Neural progenitor cell (in vitro differentiated cells): ENCODE measurements at places on chromosomes 13 and 19. TPM values are rescaled to one million over a fixed set of nuclear protein-coding genes. Genes with fewer than 3 reads are reported as not detected.

GRCh38 chr13:113447596-113447995 lies 5.7 kb downstream of the ADPRHL1 start:
- no peak overlapping the region for H3K27ac ChIP-seq
- H3K4me1 ChIP-seq = no peaks in the 10 kb centered on the region
- H3K27me3 ChIP-seq = no peaks in the 10 kb centered on the region
- DNase-seq = no peak
- no peak overlapping the region for H3K4me3 ChIP-seq
- no peaks in the 10 kb centered on the region for H3K36me3 ChIP-seq

- no peaks in the 10 kb centered on the region for H3K27me3 ChIP-seq
- H3K36me3 ChIP-seq = no peaks in the 10 kb centered on the region
- H3K27ac ChIP-seq = no peak overlapping the region
- no peak for DNase-seq
Measured at GRCh38 chr13:95204231-95204765, 97.0 kb downstream of the ABCC4 start.

DNA sequence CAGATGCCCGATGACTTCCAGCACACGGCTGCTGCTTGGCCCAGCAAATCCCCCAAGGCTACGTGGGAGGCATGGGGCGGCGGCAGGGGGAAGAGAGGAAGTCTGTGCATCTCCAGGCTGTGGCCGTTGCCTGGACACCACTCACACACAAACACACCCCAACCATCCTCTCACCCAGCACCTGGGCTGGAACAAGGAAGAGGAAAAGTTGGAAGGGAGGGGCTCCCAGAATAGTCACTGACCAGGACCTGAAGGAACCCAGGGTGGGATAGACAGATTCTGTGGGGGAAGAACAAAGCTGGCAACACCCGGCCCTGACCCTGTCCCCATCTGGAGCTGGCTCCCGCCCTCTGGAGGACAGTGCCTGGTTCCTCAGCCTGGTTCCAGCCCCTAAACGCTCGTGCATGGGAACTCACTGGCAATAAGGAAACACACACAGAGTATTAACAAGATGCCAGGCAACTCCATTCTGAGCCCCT lies 11.2 kb downstream of the PPP6R1 start:
- no peak for DNase-seq
- no peak overlapping the region for H3K4me3 ChIP-seq
- no peaks in the 10 kb centered on the region for H3K36me3 ChIP-seq
- H3K4me1 ChIP-seq = no peaks in the 10 kb centered on the region

DNA sequence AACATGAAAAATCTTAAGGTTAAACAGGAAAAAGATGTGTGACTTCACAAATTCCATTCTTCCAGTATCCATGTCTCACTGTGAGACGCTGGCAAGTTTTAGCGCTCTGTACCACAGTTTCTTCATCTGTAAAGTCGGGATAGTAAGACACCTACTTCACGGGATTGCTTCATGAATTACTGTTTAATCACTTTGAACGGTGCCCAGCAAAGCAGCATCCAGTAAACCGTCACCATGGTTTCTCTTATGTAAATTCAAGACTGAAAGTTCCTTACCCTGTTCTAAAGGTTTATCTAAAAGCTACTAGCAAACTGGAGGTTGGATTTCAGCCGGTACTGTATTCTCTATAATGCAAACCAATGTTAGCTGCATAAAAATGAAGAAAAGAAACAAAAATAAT lies 53.5 kb downstream of the KATNAL1 start:
- H3K36me3 ChIP-seq = peaks cover 6% of the 10 kb centered on the region
- DNase-seq = no peak
- no peaks in the 10 kb centered on the region for H3K27me3 ChIP-seq
- H3K27ac ChIP-seq = no peak overlapping the region
- H3K4me3 ChIP-seq = no peak overlapping the region

- H3K4me3 ChIP-seq = no peak overlapping the region
- H3K36me3 ChIP-seq = no peaks in the 10 kb centered on the region
- no peaks in the 10 kb centered on the region for H3K4me1 ChIP-seq
- no peaks in the 10 kb centered on the region for H3K27me3 ChIP-seq
- DNase-seq = no peak
Measured at GRCh38 chr13:28621449-28621848, 37.5 kb upstream of the POMP start.

GPALPP1 gene
- total RNA-seq = 47.5 and 70.7 TPM in 2 replicates

TIMM50 gene
- 39.9 and 79.3 TPM in 2 replicates for total RNA-seq

FFAR2 gene
- total RNA-seq = not detected in 2 replicates

SSC5D gene
- total RNA-seq = 0.56 TPM in 1 of 2 replicates, not detected in the other

OVOL3 gene
- not detected in 2 replicates for total RNA-seq
